NCI-H1417 treated with DMSO at 0.1 percent for 48 hours (cell line): ENCODE measurements at places on chromosomes 1 and 21.

GRCh38 chr1:81424816-81425215 is 375.9 kb upstream of the ADGRL2 start:
- DNase-seq = no peak

DNA sequence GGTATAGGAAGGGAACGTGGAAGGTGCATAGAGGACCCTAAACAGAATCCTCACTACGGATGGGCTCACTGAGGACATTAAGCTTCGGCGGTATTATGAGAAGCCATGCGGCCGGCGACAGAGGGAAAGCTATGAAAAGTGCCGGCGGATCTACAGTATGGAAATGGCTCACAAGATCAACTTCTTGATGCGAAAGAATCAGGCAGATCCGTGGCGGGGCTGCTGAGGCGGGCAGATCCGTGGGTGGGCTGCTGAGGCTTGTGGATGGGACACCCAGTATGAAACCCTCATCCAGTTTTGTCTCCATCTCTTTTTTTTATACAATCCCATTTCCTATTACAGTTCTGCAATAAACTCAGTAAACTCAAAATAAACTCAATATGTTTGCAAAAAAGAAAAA is 95.8 kb downstream of the CRB1 start:
- DNase-seq = no peak

- DNase-seq = no peak
Observed at GRCh38 chr1:17919525-17920439, 164.6 kb downstream of the ACTL8 start.

- DNase-seq = no peak
Observed at GRCh38 chr1:13996334-13996733, 296.3 kb downstream of the PRDM2 start.

DNA sequence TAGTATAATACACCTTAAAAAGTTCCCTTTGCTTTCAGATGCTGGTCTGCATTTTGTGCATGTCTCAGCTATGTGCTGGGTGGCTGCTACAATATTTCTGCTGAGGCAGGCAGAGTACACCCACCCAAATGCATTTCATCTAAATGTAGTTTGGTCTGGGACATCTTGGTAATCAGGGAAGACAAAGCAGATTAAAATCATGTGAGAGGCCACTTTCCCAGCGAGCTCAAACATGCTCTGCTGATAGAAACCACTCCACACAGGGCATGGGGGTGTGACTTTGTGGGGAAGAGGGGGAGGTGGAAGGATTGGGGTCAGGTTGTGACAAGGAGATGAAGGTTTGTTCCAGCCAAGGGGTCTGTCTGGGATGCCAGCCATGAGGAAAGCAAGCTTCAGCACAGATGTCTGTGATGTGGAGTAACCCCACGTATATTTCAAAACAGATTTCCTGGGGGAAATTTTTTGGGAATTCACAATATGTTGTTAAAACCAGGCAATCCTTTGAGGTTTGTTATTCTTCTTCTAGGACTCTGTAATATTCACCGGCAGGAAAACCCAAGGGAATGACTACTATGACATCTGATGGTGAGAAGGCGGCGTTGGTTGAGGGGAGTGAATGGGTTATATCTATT is 255.1 kb upstream of the FGGY start:
- no peak for DNase-seq

DNA sequence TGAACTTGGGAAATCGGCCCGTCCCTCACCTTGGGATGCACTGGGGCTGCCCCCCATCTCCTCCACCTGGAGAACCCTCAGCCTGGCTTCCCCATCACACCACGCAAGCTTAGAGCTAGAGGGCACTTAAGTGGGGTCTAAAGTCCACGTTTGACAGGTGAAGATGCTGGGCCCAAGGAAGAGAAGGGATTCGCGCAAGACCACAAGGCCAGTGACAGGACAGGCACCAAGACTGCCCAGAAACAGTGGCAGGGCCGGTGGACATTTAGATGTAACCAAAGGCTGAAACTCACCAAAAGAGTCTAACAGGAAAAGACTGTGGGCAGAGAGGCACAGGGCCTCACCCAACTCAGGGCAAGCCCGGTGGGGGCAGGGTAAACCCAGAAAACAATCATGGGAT is 130.8 kb upstream of the EDN2 start:
- no peak for DNase-seq
